Panc1 (cell line): ENCODE measurements at places on chromosomes 4 and X.

DNA sequence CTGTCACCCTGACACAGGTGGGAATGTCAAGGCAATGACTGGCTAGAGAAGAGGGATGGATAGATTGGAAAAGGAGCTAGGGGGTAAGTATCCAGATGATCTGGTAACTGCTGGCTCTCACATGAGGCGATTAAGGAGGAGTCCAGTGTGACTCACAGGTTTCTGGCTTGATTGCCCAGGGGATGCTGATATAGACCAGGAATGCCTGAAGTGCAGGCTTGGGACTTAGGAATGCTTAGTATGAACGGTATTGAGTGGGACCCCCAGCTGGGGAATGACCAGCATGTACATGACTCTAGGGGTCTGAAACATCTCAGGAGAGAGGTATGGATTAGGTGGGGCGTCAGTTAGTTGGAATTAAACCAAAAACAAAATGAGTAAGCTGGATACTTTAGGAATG, 65.8 kb upstream of the PRPS1 start:
- DNase-seq, result no peak

GRCh38 chr4:147029296-147029695, 83.6 kb upstream of the TTC29 start:
- DNase-seq, result no peak

DNA sequence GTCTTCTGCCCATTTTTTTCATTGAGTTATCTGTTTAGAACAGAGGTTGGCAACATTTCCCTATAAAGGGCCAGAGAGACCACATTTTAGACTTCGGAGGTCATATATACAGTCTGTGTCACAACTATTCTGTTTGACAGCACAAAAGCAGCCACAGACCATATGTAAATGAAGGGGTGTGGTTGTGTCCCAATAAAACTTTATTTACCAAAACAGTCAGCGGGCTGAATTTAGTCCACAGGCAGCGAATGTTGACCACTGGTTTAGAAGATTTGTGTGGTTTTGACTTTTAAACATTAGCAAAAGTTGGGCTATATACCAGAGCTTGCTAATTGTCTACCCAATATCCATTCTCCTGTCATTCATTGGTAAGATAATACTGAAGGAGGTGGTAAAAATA, 150.8 kb downstream of the AMELX start:
- DNase-seq, result no peak

- no peak for DNase-seq
Observed at GRCh38 chrX:48910926-48911411, 477 bp downstream of the SLC35A2 start.

GRCh38 chr4:61427099-61427817, 227.1 kb downstream of the ADGRL3 start:
- DNase-seq, result no peak

DNA sequence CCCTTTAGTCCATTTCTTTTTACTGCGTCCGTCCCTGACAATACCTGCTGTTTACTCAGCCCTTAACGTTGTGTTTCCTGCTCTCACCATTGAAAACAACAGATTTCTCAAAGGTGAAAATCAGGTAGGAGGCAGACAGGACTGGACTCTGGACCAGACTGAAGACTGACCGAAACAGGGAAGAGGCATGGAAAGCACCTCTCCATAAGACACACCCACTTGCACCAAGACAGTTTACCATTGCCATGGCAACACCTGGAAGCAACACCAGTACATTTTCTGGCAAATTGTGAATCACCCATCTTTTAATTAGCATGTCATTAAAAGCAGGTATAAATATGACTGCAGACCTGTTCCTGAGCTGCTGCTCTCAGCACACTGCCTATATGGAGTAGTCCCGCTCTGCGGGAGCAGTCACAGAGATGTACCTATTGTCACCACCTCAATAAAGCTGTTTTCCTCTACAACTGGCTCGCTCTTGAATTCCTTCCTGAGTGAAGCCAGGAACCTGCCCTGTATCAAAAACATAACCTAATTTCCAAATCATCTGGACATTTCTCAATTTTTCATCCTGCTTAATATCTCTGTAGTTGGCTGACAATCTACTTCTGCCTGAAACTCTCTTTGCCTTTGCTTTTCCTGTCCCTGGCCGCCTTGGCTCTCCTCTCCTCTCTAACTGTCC, 117.0 kb downstream of the RNF150 start:
- no peak for DNase-seq

DNA sequence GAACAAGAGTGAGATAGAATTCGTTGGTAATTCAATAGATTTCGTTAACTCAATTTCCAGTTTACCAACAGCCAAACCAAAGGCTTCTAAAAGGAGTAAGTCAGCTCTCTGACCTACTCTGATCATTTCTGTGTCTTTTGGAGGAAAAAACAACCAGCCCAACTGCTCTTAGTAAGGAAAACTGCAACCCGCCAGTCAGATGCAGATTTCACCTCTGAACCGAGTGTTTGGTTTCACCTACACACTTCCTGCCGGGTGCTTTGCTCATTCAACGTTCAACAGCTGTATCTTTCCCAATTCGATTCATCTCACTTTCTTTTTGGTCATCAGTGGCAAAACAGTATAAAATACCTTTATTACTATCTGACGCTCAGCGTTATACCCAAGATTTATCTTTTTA, 24.5 kb downstream of the TMSB4X start:
- no peak for DNase-seq

- DNase-seq, result no peak
Observed at GRCh38 chr4:23911675-23912455, 22.0 kb upstream of the PPARGC1A start.

- no peak for DNase-seq
Observed at GRCh38 chrX:115345615-115346014, 56.1 kb downstream of the LUZP4 start.

DNA sequence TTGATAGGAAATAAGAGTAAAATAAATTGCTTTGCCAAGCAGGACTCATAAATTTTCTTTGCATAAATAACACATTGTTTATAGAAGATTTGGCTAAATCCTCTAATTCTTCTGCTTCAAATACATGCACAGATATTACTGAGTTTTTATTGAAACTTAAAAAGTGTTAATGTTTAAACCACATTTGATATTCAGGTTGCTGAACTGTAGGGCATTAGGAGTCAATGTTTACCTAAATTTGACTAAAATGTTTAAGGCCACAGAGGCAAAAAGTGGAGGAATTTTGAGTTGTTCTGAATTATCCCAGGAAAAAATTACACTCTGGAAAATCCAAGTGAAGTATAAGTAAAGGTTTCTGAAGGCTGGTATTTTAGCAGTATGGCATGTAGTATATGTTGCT, 78.7 kb downstream of the FIP1L1 start:
- no peak for DNase-seq

DNA sequence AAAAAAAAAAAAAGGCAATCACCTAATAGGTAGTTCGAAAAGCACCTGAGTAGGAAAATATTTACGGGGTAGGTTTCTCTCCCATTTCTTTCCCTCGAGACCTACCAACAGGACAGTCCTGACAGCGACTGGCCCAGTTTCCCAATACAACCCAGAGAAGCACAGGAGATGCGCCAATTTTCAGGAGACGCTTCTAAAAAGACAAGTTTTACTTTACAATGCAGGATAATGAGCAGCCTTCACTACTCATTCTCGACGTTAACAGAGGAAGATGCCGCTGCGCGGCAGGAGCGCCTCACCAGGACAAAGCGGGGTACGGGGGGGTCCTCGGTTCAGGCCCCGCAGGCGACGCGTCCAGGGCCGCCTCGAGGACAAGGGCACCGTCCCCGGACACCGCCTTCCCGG, 708 bp downstream of the BCLAF3 start:
- no peak for DNase-seq

DNA sequence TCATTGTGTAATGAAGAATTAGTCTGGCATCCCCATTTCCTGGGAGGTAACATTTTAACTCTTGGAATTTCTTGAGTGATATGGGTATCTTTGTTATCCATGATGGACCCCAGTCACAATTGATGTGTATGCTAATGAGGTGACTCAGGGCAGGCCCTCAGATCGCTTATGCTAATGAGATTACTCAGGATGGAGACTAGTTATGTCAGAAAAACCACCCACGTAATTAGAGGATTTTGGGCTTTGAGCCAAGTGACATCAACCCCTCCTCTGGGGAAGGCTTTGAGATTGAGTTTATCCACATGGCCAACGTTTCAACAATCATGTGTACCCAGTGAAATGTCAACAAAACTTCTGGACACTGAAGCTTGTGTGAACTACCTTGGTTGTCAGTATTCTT, 772.7 kb downstream of the STPG2 start:
- no peak for DNase-seq

- DNase-seq, result no peak
Observed at GRCh38 chr4:174516794-174517193, 5.5 kb downstream of the HPGD start.

- no peak for DNase-seq
Observed at GRCh38 chrX:22634751-22635150, 362.0 kb downstream of the CBLL2 start.

DNA sequence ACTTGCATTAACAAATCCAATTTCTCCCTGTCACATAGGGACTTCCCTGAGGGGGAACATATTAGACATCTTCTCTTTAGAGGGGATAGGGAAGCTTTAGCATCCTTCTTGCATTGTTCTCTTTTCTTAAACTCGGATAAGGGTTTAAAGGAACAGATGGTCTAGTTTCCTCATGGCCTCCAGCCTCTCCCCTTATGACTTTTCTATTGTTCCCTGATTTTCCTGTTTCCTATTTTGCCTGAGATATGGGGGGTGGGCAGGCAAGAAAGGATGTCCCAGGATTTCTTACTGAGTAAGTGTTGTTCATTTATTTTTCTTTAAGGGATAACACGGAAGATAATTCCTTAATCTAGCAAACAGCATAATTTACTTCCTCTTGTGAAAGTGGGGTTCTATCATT, 107.7 kb upstream of the MAGEE2 start:
- DNase-seq, result no peak

DNA sequence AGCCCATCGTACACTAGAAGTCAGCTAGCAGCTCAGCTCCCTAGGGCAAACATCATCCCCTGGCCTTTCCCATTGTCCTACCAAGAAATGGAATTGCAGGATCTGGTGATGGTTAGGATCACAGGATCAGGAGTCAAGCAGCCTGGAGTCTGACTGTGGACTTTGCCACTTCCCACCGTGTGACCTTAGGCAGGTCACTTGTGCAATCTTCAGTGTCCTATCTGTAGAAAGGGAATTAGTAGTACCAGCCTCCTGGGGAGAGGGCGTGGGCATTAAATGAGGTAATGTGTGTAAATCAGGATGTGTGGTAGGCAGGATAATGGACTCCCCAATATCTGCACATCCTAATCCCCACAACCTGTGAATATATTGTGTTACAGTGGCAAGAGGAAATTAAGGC, 38.6 kb upstream of the APLN start:
- no peak for DNase-seq

- no peak for DNase-seq
Observed at GRCh38 chrX:129997086-129997485, 14.7 kb downstream of the BCORL1 start.

DNA sequence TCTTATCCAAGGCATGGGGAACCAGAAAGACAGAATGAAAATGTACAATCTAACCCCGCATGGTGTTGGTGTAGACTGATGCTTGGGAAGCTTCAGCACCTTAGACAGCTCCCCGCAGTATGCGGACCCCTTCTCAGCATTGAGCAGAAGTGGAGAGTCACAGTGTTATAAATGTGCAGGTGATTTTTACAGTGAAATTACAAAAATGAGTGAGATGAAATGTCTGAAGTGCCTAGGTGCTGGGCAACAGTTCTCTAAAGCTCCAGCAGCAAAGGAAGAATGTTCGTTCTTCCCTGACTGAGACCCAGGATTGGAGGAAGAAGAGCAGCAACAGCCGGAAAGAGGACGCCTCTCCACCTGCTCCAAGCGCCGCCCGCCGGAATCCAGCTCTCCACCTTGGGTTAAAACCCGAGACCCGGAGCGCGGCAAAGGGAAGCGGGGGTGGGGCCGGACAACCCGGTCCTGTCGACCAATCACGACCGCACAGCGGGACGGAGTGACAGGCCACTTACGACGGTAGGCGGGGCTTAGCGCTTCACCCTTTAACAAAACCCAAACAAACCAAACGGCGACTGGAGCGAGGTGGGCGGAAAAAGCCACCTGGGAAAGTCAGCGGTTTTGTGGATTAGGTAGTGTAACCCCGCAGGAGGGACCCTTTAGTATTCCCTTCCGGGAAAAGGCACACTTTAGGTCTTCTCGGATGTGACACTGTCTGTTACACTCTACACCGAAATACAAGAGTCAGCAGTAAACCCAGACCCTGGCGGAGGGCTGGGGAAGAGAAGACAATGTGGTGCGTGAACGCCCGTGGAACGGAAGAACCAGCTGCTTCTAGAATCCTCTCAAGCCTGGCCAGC, at the start of gene GLRA3:
Gene GLRA3, minus strand, starts transcription at position 403 of the 857 bp plus-strand sequence. CDS start 436 bp downstream, outside the sequence.
- no peak for DNase-seq

DNA sequence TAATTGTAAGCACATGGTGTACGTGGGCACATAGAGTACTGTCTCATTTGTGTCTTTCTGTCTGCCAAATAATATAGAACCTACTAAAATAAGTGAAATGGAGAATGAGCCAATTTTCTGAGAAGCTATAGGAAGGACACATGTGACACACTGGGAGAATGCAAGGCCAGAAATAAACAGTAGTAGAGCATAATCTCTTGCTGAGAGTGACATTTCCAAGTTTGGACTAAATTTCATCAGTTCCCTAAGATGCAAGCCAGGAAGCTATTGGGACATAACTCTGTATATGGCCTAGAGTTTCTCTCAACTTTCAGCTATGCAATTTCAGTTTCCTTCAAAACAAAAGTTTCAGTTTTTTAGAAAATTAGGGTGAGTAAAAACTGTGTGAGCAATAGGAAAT, 638.7 kb downstream of the PCDH18 start:
- DNase-seq, result no peak

- no peak for DNase-seq
Observed at GRCh38 chr4:87589531-87589930, 18.8 kb upstream of the DSPP start.

GRCh38 chrX:118726887-118727685, at the start of gene IL13RA1:
TSS of gene IL13RA1 (plus strand) at chrX:118727606. CDS start at chrX:118727639, 33 bp downstream.
- peak; percentile 74 for DNase-seq

- no peak for DNase-seq
Observed at GRCh38 chrX:70117738-70118137, 15.5 kb upstream of the IGBP1 start.

DNA sequence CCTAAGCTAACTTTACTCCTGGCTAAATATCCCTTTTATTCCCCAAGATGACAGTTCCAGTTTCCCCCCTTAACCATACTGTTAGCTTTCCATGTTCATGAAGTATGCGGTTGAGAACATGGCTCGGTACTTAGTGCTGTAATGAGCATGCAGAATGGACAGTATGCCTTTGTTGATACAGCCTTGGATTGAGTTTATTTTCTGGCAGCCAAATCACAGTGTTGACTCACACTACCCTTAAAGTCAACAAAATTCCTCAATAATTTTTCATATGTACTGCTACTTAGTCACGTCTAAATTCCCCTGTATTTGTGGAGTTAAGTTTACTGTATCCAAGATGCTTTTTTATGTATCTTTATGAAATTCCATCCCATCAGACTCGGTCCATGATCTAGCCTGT, 1.4 kb upstream of the VEGFC start:
- DNase-seq, result no peak
